H1 (cell line): ENCODE measurements at places on chromosomes 3 and 15. TPM values are rescaled to one million over a fixed set of nuclear protein-coding genes. Genes with fewer than 3 reads are reported as not detected.

DNA sequence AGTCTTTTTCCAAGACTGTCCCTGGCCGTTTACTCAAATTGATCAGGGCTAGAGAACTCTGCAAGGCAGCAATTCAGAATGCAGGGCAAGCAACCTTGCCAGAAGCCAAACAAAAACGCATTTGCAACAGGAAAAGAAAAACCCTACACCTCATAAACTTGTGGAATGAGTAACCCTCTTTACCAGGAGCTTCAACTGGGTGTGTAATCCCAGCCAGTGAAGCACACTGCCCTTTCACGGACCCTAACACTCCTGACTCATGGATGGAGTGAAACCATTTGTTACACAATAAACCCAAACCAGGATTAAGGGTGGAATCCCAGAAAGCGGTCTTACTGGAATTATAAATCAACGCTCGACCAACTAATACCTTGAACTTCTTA lies 14.8 kb upstream of the LDHAL6B start:
- no peak for DNase-seq

DNA sequence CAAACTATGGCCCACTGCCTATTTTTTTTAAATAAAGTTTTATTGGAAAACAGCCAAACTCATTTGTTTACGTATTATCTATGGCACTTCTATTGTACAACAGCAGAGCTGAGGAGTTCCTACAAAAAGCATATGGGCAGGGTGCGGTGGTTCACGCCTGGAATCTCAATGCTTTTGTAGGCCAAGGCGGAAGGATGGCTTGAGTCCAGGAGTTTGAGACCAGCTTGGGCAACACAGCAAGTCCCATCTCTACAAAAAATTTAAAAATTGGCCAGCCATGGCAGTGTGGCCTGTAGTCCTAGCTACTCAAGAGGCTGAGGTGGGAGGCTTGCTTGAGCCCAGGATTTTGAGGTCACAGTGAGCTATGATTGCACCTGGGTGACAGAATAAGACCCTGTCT lies 142.3 kb downstream of the RORA start:
- DNase-seq = no peak

DNA sequence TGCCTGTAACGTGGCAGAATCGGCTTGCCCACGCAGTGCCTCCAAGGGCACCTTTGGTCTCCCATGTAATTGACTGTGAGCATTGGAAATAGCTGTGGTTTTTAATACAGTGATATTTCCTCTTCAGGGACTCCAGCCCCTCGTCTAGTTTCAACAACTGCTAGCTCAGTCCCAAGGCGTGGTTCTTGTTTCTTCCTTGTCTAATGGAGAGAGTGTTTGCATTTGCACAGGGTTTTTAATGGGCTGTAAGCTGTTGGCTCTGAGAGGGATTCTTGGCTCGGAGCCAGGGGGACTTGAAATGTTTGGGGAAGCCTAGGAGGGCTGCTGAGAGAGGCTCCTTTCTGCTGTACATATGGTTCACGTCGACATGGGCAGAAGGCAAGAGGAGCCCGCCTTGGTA lies 86.2 kb downstream of the THSD4 start:
- DNase-seq = no peak

Gene CA12
- 4.9 and 5.8 TPM in 2 replicates for total RNA-seq

Gene SERINC4
- total RNA-seq = not detected in 2 replicates

Gene SELENOT
- total RNA-seq = 74.7 and 79.0 TPM in 2 replicates

- DNase-seq = no peak
These were observed 10.0 kb upstream of the GRAMD2A start for GRCh38 chr15:72207558-72208085.
